SHP77 (cell line): ENCODE measurements at places on chromosomes 5 and 9.

DNA sequence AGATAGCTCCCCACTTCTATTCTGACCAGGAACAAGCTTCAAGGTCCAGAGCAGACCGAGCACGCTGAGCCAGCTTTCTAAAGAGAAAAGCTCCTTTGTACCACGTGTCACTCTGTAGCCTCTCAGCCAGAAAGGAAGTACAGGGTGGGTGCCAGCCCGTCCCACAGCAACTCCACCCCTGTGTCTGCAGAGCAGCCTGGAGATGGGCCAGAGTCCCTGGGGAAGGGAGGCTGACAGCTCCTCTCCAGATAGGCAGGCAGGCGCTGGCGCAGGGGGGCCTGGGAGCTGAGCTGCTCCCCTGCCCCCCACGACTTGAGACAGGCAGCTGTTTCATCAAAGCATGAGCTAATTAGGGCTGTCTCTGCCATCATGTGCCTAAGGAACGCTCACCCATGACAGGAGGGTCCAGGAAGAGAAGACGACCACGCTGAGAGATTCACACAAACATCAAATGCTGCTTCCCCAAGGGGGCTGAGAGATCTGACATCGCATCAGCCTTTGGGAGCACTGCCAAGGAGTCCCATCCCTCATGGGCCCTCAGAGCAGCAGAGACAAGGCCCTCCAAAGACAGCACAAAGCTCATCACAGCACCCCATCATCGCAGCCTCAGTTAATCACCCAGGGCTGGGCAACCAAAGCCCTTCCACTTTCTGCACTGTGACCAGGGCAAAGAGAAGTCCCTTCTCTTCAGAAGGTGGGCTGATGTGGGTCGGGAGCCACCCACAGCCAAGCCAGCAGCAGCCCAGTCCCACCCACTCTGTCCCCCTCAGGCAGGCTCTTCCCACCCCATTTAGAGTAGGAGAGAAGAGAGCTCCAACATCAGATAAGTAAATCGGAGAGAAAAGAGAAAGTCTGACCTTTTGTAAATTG, 78.5 kb upstream of the LRRTM2 start:
- DNase-seq = peak; percentile 97

DNA sequence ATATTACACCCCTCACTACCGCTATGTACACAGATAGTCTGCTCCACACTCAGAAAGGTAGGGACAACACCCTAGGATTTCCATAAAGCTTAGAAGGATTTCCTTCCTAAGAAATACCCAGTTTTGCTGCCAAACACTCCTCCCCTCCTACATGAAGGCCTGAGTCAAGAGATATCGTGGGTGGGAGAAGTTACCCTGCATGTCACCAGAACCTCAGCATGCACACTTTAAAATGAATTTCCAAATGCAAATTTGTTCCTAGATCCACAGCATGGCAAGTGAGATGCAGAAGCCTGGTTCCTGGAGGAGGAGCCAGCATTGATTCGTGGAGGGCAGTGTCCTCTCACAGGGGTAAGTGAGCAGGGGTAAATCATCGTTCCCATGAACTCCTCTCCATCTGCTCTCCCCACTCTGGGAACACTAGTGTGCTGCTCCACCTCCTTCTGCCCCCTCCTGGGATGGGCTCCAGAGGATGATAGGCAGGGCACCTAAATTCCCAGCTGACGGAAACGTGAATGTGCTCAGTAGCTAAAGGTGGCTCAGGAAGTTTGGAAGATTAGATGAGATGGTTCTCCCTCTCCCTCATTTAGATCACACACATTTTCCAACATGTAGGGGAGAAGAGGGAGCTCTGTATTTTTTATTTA, 76.7 kb downstream of the PDE4D start:
- DNase-seq = no peak

GRCh38 chr9:120729791-120730241, 15.5 kb upstream of the MEGF9 start:
- DNase-seq = no peak

- DNase-seq = no peak
Observed at GRCh38 chr9:104833696-104834095, 69.8 kb downstream of the NIPSNAP3B start.

DNA sequence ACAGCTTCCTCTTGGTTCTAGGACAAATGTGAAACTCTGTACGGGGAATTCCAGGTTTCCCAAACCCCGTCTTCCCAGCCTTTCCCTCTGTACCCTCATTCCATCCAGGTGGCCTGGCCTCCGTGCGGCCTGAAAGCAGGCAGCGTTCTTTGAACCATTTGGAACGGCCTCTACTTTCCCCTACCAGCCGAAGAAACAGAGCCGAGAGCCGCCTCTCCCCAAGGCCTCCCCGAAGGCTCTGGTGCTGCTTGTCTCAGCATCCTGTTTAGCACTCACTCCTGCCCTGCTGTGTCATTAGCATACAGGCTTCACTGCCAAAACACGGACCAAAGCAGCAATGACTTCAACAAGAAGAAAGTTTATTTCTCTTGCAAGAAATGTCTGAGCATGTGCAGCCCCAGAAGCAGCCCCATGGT, 137.7 kb downstream of the HSD17B3 start:
- no peak for DNase-seq

GRCh38 chr5:149913436-149914419, 30.9 kb downstream of the PDE6A start:
- no peak for DNase-seq

- no peak for DNase-seq
Observed at GRCh38 chr5:17167171-17167891, 50.1 kb upstream of the BASP1 start.

DNA sequence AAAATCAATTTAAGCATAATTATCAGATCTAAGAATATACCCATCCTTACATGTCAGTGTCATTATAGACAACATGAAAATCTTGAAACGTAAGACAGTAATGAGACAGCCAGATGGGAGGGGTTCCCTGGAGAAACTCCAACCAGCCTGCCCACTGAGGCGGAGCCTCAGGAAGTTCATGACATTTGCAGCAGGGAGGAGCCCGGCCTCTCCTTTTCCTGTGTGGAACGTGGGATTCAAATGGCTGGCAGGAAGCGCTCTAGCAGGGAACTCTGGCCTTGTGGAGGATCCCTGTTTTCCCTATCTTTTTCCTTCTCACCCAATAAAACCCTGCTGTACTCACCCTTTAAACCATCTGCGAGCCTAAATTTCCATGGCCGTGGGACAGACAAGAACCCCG, 176.6 kb upstream of the KCNN2 start:
- DNase-seq = no peak

GRCh38 chr9:7316166-7316795, 483.3 kb downstream of the DMAC1 start:
- DNase-seq = no peak

DNA sequence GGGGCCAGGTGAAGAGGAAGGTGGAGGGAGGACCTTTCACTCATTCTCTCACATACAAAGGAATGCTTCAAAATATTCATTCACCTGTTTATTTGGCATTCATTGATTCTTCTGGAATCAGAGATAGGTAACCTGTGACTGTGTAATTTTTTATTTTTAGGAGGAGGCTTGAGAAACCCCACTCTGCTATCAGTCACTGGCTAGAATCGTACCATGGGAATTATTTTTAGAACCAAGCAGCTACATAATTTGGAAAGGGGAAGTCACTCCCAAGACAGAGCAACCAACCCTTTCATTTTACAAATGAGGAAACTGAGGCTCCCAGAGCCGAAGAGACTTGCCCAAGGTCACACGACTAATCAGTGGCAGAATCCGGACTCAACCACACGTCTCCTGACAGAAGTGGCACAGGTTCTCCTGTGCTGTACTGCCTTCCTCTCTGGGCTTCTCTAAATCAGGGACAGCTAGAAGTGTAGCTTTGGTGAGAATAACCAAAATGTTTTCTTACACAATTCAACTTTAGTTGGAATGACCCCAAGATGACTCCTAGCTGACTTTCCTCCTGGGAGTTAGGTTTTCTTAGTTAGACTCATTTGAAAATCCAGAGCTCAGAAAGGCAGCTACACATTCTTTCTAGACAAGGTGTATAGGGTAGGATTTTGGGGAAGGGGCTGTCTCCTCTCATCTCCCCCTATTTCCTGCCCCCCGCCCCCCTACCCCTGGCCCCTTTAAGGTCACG, 264.3 kb upstream of the PANK3 start:
- DNase-seq = no peak

GRCh38 chr5:84260140-84260539, 124.5 kb downstream of the EDIL3 start:
- no peak for DNase-seq

DNA sequence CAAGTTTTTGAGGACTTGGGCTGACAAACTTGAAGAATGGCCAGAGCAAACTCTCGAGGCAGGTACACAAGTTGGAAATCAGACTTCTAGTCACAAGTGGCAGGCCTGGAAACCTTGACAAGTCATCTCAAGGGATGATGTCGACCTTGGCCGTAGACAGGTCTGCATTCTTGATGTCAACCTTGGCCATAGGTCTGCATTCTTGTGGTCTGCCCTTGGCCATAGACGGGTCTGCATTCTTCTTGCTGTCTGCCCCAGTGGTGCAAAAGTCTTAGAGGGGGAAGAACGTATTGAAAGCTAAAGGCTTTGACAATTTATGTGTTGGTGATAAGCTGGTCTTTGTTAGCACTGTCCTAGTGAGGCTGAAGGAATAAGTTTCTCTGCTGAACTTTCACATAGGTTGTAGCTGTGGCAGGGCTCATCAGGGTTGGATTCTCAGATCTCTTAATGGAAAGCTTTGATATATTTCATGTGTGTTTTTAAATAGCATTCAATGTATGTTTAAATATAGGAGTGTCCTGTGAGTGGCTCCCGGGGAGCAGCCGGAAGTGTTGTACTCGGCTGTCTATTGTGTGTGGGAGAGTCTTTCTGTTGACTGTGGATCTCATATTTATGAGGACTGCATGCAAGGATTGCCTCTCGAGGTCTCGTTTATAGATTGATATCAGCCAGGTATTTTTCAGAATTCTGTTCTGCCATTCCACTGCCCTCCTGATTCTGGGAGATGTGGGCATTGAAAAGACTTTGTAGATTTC, 27.0 kb downstream of the SUB1 start:
- DNase-seq = no peak

GRCh38 chr5:56639476-56639875, 175.9 kb upstream of the MAP3K1 start:
- no peak for DNase-seq

GRCh38 chr9:35996358-35996970, 38.5 kb upstream of the OR2S2 start:
- no peak for DNase-seq

GRCh38 chr5:14331386-14331781, 188.2 kb downstream of the TRIO start:
- no peak for DNase-seq

DNA sequence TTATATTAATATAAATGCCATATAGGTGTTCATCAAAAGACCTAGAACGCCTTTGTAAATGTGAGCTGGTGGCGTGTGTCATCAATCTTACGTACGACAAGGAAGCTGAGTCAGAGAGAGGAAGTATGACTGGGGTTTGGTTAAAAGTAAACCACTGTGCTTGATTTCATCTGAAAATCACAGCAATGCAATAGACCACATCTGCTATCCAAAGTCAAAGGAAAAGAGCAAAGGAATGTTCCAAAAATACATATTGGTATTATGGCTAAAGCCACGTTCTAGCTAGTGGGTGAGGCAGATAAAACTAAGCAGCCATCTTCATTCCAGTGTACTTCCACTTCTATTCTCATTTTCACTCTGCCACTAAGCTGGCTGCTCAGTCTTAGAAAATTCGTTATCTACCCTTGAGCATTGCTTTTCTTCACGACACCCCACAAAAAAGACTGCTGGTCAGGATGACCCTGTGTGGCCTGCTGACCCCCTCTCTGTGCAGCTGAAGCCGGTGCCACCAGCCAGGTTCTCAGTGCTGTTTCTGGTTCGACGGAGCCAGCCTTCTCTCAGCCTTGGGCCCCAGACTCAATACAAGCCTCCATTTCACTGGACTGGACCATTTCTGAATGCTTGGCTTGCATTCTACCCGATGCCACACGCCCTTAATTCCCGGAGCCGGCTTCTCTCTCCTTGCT, 23.8 kb downstream of the SHC3 start:
- DNase-seq = no peak

DNA sequence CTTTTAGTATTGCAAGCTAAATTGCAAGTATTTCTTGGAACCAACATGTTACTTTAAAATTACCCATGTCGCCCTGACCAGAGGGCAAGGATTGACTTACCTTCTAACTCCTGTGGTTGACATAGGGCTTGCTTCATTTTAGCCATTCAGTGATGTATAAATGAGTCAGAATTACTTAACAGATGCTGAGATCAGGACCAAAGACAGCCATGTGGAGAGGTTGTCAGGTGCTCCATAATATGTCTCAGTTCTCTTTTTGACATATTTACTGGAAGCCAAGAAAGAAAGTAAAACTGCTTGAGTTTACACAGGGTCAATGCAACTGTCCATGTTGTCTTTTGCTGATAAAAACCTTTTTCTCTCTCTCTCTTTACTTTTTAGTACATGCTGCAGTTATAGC, 33.2 kb downstream of the F2RL2 start:
- no peak for DNase-seq

DNA sequence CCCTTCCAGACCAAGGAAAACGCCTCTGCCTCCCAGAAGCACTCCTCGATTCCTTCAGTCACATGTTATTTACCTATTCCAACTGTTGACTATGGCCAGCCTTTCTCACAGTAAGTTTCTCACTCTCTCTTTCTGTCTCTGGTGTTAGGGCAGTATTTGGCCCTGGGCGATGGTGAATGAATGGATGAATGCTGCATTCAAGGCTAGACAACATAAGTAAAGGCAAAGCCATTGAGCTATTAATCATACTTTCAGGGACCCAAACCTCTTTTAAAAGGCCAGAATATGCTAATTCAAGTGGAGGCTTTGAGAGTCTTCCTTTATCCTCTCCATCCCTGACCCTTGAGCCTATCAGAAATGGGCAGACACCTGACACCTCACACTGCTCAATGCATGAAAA, 78.5 kb downstream of the SEC61B start:
- DNase-seq = no peak

GRCh38 chr5:65070026-65070425, 301.3 kb downstream of the CWC27 start:
- DNase-seq = no peak

DNA sequence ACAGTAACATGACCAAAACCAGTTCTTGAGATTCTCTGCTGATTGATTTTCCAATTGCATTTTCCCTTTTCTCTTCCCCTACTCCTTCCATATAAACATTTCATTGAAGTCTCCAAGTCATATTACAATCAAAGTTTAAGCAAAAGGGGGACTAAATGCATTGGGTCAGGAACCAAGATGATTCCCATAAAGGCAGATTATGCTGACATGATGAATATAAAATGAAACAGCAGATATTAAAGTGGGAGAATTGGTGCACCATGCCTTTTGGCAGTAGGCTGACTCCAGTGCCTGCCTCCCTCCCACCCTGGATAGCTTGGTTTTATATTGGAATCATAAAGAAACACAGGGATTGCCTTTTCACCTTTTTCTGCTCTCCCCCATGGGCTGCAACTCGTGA, 118.4 kb downstream of the ASTN2 start:
- no peak for DNase-seq
